ENCODE measurements at places on chromosomes 5 and 9.
A peak's percentile ranks its signal among the peaks of the same experiment; 100 is the strongest.

DNA sequence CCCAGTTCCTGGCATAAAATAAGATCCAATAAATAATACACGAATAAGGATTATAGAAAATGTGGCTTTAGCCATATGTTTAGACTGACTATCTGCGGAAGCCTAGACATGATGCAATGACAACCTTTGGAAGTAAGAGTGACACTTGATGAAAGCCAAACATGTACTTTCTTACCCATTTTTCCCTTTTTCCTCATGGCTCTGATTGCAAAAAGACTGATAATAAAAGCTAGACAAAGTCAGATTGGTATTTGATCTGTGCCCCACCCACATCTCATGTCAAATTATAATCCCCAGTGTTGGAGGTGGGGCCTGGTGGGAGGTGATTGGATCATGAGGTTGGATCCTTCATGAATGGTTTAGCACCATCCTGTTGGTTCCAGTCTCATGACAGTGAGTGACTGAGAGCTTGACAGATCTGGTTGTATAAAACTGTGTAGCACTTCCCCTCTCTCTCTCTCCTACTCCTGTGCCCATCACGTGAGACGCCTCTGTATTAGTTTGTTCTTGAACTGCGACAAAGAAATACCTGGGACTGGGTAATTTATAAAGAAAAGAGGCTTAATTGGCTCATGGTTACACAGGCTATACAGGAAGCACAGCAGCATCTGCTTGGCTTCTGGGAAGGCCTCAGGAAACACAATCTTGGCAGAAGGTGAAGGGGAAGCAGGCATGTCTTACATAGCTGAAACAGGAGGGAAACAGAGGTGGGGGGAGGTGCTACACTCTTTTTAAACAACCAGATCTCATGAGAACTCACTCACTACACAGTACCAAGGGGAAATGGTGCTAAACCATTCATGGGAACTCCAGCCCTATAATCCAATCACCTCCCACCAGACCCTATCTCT is 243.4 kb upstream of the PIK3R1 start:
- no peak for DNase-seq

GRCh38 chr5:136979131-136979530 is 520.0 kb downstream of the SPOCK1 start:
- no peak for DNase-seq

DNA sequence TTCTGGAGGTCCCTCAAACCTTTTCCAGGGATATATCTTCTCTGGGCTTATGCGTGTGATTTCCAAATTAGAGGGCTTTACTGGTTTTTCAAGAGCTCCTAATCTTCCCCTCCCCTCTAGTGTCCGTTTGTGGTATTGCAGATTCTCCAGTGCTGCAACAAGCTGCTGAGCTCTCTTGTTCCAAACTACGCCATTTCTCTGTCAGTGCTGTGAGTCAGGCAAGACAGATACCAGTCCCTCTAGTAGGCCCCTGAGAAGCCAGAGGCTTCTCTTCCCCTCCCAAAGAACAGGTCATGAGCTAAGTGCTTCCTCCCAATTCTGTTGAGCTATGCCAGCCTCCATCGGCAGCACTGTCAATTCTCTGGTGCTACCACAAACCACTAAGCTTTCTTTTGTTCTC is 149.5 kb downstream of the FANCC start:
- DNase-seq = no peak

DNA sequence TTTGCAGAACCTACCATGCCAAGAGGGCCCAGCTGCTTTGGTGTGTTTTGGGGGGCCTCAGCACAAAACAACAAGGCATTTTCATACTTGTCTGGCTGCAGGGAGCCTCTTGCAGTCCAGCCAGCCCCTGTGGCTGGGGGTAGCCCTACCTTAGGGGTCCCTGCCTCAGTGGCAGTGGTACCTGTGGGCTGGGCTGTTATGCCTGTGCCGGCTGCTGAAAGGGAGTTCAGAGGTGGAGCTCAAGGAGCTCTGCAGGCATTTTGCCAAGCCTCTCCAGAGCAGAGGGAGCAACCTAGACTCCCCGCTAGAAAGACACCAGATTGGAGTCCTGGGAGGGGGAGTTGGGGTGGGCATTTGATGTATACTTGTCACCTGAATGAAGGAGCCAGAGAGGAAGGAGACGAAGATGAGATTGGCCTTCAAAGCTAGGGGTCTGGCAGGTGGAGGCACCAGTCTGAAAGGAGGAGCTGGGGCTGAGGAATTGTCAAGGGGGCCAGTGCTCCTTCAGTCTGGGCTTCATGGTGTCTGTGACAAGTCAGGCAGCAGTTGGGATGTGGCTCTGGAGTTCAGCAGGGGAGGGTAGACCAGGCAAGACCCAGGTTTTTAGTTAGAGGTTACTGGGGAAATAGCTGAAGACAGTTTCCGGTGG is 1.5 kb downstream of the SHROOM1 start:
- no peak for DNase-seq

- DNase-seq = no peak
Observed at GRCh38 chr5:178465228-178465860, 124.8 kb downstream of the COL23A1 start.

DNA sequence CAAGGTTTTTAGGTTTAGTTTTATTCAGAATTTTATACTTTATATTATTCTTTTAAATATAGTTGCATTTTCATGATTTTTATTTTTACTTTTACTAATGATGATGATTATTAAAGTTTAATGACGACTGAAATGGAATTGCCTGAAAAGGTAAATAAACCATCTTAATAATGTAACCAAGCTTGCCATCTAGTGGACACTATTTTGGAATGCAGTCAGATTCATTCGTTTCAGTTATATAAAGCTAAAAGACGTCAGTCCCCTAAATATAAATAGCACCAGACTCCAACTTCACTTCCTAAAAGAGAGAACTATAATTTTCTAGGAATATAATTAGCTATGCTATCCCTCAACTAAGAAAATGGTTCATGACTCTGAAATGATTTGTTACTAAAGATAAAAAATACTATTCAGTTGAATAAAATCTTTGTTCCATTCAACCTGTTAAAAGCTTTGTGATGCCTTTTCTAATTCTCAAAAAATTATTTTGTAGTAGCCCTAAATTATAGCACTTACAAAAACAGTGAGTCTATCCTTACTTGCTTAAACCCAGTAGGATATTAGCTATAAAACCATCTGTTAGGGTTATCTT is 19.9 kb downstream of the ABITRAM start:
- no peak for DNase-seq

DNA sequence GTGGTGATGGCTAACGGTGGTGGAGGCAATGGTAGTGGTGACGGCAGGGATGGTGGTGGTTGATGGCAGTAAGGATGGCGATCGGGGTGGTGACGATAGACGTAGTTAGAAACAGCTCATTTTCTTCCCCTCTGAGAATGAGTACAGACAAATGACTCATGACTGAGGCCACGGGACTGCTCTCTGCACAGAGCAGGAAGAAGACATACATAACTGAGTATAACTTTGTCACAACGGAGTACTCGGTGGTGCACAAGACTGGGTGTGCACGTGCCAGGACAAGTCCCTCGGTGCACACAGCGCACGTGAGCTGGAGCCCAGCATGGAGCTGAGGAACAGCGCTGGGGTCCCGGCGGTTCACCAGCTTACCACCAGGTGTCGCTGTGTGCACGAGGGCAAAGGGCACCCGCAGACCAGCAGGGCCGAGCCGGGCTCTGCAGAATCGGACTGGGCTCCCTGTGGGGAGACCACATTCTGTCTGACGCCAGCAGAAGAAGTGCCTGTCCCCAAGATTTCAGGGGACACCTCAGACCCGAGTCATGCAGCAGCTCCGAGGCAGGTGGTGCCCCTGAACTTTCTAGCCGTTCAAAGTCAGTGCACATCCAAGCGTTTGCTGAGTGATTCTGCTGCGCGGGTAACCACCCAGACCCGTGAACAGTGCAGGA is 188.6 kb downstream of the FSTL4 start:
- peak; percentile 76 for DNase-seq

DNA sequence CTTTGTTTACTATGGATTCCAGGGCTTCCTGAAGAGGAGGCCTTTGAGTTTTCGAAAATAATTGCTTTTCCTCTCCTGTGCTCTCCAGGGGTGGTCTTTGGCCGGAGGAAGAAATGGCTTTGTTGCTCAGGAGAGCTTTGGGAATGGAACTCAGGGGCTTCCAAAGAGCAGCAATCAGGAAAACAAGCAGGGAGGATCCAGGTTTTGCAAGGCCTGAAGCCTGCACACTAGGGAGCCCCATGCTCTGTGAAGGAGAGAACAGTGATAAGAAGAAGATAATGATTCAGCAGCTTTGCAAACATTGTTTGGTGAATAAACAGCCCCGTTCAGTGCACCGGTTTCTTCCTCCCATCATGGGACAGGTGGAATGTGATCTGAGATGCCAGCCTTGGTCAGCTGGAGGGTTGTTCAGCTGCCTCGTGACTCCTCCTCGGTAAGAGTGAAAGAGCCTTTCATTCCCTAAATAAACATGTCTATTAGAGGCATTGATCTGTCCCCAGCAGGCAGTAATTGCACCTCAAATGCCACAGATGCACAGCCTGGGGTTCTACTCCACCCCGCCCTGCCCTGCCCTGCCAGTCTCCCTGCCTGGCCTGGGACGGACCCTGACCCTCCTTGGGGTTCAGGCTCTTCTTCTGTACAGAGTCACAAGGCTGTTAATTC is 11.5 kb upstream of the ALDH1B1 start:
- DNase-seq = no peak

GRCh38 chr9:117290306-117290840 is 124.5 kb downstream of the ASTN2 start:
- DNase-seq = no peak

- DNase-seq = no peak
Observed at GRCh38 chr9:13832446-13832845, 481.5 kb downstream of the NFIB start.

GRCh38 chr5:159880676-159881075 is 35.6 kb upstream of the ADRA1B start:
- no peak for DNase-seq

DNA sequence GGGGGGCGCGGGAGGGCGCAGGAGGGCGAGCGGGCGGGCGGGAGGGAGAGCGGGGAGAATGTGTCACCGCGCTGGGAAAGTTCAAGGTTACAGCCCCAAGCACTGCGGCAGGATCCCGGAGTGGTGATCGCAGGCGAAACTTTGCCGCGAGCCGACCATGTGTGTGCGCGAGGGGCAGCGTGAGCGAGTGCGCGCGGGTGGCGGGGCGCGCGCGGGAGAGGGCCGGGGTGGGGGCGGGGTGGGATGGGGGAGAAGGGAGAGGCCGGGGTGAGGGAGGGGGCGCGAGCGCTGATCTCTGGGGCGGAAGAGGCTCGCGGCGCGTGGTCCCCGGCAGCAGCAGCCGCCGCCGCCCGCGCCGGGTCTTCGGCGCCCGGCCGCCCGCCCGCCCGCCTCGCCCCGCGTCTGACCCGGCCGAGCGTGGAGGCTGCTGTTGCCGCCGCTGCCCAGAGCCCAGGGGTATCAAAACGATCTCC is at the start of gene NFIB:
Gene NFIB, minus strand, starts transcription at position 191 of the 473 bp plus-strand sequence. CDS start 630 bp downstream, outside the sequence.
- peak; percentile 82 for DNase-seq

GRCh38 chr5:74660873-74661272 is 20.3 kb upstream of the ENC1 start:
- DNase-seq = no peak

- no peak for DNase-seq
Observed at GRCh38 chr9:33380390-33381094, 21.8 kb downstream of the AQP7 start.

DNA sequence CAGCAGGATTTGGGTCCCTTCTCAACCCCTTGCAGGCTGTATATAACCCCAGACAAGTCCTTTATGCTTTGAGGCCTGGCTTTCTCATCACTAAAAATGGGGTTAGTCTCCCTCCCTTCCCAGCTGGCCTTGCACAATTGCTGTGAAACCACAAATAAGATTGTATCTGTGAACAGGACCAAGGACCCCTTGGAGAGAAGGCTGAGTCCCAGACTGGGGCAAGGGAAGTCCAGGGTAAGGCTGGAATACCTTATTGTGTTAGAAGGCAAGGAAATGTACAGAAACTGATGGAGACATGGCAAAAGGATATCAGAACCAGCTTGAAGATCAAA is 11.4 kb downstream of the MACROH2A1 start:
- DNase-seq = no peak

DNA sequence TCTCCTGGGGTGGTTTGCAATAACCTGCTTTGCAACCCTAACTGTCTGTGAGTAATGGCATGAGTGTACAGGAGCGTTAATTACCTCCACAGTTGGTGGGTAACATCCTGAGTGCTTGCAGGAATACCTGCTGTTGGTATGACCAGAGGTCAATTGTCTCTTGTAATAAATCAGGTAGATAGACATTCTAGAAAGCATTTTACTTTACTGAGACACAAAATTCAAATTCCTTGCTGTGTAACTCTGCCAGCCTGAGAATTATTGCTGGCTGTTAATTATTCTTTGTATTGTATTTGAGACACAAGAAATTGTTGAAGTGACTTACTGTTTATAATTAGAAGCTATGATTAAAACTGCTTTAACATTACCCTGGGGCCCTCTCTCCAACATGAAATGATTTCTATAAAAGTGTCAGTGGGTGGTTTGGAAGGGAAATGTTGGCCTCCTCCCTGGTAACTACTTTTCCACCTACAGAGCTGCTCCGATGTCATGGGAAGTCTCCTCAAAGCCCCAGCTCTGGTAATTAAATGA is 150.8 kb upstream of the ADCY2 start:
- DNase-seq = no peak

DNA sequence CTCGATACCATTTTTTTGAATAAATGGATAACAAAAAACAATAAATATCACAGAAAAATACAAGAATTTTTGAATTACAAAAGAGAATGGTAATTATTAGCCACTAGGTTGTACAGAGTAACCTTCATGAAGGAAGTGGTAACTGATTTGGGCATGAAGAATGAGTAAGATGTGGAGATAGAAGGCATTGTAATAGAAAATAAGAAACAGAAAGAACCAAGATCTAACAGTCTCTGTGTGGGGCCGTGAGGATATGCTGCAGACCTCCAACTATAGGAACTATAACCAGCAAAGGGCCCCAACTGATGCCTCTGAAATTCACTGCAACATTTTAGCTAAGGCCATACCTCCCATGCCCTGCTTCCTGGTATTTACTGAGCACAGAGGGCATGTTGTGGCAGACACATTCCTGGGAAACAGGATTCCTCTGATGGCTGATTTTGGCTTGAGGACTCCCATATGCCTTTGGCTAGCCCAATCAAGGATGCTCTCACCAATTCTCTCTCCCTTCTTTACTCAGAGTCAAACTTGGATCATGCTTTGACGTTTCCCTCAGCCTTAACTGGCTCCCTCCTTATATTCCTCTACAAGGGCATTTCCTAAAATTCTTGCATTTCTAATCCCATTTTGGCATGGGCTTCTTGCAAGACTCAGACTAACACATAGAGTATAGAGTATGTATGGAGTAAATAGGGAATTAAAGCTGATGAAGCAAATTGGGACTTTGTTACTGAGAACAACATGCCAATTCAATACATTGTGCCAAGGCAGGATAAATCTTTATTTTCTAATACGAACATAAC is 208.9 kb downstream of the PDE4D start:
- DNase-seq = no peak

DNA sequence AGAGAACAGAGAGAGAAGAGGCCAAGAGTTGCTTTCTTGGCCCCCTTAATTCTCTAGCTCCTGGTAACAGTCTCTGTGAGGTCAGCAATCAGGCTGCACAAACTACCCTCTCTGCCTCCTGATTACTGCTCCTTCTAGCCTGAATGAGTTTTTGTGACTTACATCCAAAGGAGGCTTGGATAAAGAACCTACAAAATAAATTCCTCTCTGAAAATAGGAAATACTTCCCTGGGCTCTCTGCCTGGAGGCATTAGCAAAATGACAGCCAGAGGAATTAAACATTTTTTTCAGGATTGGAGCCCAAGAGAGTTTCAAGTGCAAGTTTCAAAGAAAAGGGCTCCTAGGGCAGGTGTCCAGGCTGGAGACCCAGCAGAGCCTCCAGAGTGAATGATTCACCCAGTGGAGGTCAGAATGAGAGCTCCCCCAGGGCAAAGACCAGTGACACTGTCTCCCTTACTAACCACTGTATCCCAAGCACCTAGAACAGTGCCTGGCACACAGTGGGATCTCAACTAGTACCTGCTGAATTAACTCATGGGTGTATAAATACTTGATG is 162.5 kb downstream of the SPOCK1 start:
- no peak for DNase-seq

All from left forelimb (tissue), 1 donor.